ENCODE measurements at places on chromosomes 7 and 10.

DNA sequence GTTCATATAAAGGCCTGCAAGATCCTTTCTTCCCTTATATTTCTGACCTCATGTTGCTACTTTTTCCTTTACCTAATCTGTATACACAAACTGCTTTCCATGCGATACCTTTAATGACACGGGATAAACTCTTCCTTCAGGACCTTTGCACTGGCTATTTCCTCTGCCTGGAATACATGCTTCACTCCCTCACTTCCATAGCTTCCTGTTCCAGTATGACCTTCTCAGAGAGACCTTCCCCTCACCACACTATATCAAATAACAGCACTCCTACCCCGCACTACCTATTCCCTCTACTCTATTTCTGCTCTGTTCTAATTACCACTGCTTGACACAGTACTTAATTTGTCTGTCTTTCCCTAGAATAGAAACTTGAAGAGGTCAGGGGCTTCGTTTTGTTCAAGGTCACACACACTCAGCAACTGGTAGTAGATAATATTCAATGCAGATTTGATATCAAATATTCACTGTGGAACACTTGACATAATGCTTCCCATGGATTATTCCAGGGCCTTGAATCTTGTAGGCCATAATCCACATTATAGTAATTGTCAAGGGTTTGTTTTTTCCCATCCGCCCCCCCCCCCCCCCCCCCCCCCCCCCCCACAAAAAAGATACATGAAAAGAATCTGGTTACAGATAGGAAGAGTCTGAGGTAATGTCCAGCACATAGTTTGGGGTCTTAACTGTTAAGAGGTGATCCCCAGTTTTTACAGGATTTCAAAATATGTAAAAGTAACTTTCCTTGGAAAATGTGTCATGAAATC lies 11.1 kb downstream of the SYPL1 start:
- no peak overlapping the region for H3K4me3 ChIP-seq
- DNase-seq = no peak
- H3K4me1 ChIP-seq = no peaks in the 10 kb centered on the region
- no peaks in the 10 kb centered on the region for H3K27me3 ChIP-seq
- no peak overlapping the region for H3K27ac ChIP-seq
- peaks cover 52% of the 10 kb centered on the region for H3K36me3 ChIP-seq

DNA sequence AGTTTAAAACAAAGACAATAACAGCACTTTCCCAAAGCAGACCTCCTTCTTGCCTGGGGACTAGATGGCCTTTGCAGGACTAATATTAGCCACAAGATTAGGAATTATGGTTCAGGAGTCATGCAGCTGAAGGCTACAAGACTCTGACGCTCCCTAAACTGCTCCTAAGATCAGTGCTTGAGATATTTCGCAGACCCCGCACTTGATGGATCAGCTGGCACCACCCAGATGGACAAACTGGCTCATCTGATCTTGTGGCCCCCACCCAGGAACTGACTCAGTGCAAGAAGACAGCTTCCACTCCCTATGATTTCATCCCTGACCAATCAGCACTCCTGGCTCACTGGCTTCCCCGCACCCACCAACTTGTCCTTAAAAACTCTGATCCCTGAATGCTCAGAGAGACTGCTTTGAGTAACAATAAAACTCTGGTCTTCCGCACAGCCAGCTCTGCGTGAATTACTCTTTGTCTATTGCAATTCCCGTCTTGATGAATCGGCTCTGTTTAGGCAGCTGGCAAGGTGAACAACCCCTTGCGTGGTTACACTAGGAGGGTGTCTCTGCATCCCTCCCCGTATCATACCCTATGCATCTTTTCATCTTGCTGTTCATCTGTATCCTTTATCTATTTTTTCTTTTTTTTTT lies 26.9 kb upstream of the NRBF2 start:
- peak; percentile 50 for DNase-seq
- H3K27me3 ChIP-seq = no peaks in the 10 kb centered on the region
- no peaks in the 10 kb centered on the region for H3K36me3 ChIP-seq

DNA sequence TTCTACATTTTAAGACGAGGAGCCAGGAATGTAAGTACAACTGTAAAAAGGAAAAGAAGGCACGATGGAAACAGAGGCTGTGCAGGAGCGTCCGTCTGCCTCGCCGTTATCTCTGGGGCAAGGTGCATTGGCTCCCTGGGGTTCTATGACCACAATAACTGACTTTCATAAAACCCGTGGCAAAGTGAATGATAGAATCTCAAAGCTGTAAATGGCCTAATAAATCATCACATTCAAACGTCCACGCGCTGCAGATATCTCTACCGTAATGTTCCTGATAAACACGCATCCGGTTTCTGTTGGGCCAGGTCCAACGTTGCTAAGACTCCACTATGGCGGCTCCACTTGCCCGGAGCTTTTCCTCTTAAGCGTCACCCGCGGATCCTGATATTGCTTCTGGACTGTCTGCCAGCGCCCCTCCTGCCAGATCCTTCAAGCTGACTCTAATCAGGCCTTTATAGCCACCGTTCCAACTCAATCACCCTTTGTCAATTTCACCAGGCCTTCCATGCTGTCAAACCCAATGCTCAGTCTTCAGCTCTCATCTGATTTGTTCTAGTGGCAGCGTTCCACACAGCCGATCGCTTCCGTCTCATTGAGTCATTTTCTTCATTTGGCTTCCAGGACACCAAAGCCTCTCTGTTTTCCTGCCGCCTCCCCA lies 265.6 kb upstream of the FOXK1 start:
- H3K4me3 ChIP-seq = peak overlapping the region; percentile 12
- no peak overlapping the region for H3K27ac ChIP-seq
- no peaks in the 10 kb centered on the region for H3K4me1 ChIP-seq

GRCh38 chr7:30428246-30429155 lies 50.1 kb downstream of the NOD1 start:
- no peaks in the 10 kb centered on the region for H3K27me3 ChIP-seq
- H3K27ac ChIP-seq = no peak overlapping the region
- DNase-seq = no peak
- no peak overlapping the region for H3K4me3 ChIP-seq

All from RWPE2 (cell line).